ENCODE measurements at places on chromosomes 7 and 10.

DNA sequence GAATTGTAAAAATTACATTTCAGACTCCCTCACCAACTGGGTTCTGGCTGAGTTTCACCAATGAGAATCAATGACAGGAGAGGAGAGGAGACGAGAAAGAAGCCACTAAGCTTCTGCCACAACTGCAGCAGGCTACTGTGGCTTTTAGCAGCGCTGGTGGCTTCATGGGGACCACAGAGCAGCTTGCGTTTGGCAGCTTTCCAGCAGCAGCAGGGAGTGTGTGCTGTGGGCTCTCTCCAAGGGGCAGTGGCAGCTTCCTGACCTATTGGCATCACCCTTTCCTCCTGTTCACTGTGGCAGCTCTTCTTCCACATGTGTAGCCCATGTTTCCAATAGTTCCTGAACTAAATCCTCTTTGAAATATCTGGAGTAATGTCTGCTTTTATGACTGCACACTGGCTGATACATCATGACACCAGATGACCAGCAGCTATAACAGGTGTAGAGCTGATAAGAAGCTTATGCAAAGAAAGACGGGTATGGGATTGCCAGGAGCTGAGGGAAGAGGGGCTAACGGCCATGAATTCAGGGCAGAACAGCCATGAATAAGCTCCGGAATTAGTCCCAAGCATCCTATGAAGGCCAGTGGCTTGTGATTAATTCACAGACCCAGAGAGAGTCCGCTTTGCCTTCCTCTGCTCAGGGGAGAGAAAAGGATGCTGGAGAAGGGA, 46.8 kb downstream of the KCNH2 start:
- no peak for DNase-seq

DNA sequence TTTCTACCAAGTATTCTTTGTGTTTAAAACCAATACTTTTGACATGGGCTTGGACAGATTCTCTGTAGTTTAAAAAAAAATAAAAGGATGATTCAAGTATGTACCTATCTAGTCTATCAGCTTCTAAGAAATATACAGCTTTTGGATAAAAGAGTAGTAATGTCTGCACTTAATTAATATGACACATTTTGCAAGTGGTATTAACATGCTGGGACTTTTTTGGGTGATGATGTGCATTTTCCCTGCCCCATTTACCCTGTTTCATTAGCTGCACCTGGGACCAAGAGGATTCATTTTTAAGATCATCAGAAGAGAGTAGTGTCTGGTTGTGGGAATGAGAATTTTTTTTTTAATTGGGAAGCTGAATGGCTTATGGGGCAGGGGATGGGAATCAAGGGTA, 236.2 kb upstream of the KLF14 start:
- no peak for DNase-seq

GRCh38 chr7:99762680-99763327, 21.2 kb downstream of the CYP3A4 start:
- no peak for DNase-seq

- no peak for DNase-seq
Observed at GRCh38 chr10:113954409-113954808, 89.3 kb upstream of the ADRB1 start.

GRCh38 chr7:35849158-35849831, 48.4 kb downstream of the SEPTIN7 start:
- DNase-seq, result no peak

- no peak for DNase-seq
Observed at GRCh38 chr7:16914771-16915170, 33.0 kb upstream of the AGR3 start.

- no peak for DNase-seq
Observed at GRCh38 chr7:98265841-98266271, 13.8 kb upstream of the TECPR1 start.

GRCh38 chr7:362402-363096, 72.6 kb downstream of the FOXL3 start:
- DNase-seq, result no peak

DNA sequence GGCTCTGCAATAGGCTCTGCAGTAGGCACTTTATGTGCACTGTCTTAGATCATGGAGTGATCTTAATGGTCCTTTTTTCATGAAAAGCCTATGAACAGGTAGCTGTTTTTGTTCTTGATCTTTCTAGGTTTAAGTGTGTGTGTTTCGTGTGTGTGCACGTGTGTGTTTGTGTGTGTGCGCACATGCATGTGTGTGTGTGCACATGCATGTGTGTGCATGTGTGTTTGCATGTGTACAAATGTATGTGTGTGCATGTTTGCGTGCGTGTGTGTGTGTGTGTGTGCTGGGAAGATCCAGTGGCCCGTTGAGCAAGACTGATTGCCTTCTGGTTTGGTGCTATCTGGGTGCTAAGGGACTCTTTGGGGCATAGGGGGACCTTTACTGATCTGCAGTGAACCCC, 334.8 kb downstream of the GLRX3 start:
- DNase-seq, result no peak

DNA sequence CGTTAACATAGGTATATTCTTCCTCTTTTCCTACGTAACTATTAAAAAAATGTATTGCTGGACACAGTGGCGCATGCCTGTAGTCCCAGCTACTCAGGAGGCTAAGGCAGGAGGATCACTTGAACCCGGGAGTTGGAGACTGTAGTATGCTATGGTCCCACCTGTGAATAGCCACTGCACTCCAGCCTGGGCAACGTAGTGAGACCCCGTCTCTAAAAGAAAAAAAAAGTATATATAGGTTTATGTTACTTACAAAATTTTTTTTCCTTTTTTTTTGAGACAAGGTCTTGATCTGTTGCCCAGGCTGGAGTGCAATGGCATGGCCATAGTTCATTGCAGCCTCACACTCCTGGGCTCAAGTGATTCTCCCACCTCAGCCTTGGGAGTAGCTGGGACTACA, 5.6 kb downstream of the NUB1 start:
- no peak for DNase-seq

DNA sequence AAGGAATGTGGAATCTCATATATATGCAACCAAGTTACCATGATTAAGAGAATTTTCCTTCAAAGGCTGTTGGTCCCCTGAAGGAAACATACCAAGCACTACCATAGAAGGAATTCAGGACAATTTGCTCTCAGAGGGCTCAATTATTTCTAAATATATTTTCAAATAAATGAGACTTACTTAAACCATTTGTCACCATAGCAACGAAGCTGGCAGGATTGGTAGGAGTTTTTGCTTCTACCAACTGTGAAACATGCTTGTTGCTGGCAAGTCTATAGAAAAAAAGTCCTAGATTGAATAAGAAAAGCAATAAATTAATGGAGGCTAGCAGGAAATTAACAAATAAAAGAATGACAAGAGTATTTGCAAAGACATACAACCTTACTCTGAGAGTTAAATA, 156.9 kb upstream of the NPSR1 start:
- DNase-seq, result no peak

DNA sequence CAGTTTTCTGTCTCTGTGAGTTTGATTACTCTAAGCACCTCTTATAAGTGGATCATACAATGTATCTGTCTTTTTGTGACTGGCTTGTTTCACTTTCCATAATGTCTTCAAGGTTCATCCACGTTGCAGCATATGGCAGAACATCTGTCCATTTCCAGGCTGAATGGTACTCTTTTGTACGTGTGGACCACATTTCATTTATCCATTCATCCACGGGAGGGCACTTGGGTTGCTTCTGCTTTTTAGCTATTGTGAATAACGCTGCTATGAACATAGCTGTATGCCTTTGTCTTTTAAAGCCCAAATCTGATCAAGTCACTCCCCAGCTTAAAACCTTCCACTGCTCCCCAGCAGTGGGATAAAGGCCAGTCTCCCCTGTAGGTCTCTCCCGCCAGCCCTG, 31.5 kb downstream of the EGFR start:
- no peak for DNase-seq

GRCh38 chr7:149197675-149198074, 2.3 kb downstream of the ZNF282 start:
- DNase-seq, result no peak

DNA sequence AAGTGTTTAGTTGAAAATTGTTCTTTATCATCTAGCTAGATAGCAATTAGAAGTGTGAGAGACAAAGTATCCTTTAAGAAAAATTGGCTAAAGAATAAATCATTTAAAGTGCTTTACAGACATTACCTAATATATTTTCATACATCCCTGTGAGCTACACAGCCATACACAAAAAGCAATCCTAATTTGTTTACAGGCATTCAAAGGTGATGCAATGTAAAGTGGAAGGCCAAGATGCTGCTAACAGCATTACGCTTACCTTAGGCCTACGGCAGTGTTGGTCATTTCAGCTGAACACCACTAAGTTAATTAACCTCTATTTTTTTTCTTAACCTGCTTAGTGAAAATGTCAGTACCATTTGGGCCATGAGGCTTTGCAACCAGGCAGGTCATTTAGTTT, 10.7 kb upstream of the CASD1 start:
- no peak for DNase-seq

DNA sequence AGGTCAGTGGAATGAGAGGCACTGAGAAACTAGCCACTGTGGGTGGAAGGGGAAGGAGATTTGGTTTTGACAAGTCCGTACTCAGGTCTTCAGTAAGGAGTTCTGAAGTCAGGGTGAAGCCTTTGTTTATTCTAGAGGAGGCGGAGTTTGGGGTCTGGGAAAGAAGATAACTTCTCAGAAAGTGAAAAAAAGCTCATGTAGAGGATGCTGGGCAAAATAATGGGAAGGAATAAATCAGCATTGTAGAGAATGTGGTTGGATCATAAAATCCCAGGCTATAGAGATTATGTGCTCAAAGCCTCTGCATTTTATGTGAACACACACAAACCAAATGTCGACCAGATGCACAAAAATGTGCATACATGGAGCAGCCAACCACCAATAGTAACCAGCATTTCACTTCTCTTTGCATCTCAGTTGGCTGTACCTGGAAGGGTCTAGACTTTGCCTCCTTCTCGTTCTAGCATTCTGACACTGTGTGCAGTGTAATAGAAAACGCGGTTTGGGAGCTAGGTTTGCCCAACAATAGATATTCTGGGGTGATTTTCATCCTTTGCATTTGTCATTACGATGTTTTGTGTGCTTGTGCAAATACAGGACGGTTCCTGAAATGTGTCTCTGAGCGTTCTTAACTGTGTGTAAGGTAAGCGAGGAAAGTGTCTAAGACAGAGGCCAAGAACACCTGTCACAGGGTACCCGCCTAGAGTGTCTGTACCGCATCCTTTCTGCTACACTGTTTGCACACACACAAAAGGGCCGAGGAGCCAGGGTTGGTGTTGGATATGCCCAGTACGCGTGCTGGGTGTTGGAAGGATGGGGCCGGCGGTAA, 603 bp upstream of the HECW1 start:
- no peak for DNase-seq

- DNase-seq, result no peak
Observed at GRCh38 chr10:11682851-11683250, 59.3 kb upstream of the ECHDC3 start.

- DNase-seq, result no peak
Observed at GRCh38 chr10:21512573-21513404, 12.7 kb downstream of the SKIDA1 start.

- no peak for DNase-seq
Observed at GRCh38 chr7:18128846-18129245, 101.2 kb upstream of the PRPS1L1 start.

DNA sequence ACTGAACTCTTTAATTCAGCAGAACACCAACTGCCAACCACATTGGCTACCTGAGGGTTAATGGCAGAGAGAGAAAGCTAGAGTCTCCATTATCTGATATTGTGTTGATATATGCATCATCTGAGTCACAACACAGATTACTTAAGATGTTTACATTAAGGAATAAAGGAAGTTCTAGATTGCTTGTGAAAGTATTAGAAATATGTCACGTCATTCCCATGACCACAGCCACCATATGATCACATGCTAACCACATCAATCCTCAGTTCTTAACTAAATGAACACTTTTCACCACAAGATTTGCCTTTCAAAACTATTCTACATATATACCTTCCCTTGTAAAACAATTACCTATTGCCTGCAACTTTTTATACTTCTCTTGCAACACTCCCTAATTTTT, 337.9 kb downstream of the FGFR2 start:
- no peak for DNase-seq

- DNase-seq, result no peak
Observed at GRCh38 chr7:141558544-141559183, 7.5 kb downstream of the AGK start.

DNA sequence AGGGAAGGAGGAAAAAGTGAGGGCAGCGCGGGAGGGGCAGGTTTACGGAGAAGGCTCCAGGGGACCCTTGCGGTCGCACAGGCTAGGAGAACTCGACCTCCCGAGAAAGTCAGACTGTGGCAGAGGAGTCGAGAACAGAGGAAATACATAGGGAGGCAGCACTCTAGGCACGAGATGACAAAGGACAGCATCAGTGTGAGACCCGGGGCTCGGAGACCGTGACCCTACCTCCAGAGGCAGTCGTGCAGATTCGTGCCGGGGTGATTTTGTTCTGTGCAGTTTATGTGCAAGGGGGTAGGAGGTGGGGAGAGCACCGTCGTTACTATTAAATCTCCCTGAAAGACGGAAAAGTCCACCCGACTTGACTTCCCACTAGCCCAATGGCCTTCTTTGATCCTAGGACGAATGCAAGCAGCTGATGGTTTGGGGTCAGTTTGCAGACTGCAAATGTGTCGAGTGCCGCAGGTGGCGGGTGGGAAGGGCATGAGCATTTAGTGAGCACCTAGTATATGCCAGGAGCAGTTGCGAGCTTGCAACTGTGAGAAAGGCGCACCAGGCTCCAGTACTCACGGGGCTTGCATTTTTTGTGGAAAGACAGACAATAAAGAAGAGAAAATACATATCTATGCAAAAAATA, 674 bp upstream of the OSBPL3 start:
- DNase-seq, result no peak

DNA sequence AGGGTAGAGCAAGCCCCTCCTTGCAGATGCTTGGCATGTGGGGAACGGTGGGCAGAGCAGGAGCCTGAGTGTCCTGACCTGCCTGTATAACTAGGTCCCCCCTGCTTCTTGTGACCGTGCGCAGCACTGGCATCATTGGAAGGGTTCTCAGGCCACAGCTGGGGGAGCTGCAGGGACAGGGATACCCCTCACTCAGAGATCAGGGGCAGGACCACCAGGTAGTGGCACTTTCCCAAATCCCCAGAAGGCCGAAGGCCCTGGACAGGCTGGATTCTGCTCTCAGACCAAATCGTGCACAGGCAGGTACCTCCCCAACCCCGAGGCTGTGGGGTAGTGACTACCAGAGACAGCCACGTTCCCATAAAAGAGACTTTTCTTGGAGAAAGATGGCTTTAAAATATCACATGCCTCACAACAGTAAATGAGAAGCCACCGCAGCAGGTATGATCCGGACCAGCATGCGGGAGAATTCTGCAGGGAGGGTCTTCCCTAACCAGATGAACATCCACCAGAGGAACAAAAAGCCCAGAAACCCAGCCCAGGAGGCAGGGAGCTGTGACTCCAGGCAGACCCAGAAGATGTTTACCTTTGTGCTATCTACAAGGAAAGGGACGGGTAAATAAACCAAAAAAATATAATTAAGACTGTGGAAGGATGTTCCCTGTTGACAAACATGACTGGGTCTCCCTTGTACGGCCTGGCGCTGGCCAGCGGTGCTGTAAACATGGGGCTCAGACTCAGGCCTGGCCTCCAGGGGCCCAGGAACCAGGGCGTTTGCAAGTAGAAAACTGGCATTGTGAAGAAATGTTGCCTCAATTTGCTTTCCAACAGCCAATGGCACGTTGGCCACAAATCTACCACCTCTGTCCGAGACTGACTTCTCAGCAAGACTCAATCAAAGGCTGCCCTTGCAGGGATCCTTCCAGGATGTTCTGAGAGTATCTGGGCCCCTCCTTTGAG, 180.0 kb downstream of the TNS3 start:
- no peak for DNase-seq

- DNase-seq, result no peak
Observed at GRCh38 chr7:17917842-17918241, 22.5 kb downstream of the SNX13 start.
